ENCODE measurements at places on chromosomes 16 and 17.

GRCh38 chr16:65016754-65017153 is 105.1 kb downstream of the CDH11 start:
- DNase-seq: no peak

GRCh38 chr17:58660621-58661020 is 31.2 kb downstream of the TEX14 start:
- DNase-seq: no peak

DNA sequence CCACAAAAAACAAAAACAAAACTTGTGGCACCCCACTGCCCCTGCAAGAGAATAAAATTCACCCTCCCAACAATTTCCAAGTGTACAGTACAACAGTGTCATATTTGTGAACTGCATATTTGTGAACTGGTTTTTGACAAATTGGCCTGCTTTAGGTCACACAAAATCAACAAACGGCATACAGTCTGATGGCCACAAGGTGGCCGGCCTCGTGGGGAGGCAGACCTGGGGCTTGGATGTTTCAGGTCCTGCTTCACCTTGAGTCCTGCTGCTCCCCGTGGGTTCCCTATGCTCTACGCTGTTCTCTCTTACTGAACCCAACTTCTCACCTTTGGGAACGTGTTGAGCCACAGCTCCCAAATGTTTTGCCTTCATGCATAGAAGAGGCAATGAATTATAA is 102.2 kb downstream of the CDK5R1 start:
- no peak for DNase-seq

DNA sequence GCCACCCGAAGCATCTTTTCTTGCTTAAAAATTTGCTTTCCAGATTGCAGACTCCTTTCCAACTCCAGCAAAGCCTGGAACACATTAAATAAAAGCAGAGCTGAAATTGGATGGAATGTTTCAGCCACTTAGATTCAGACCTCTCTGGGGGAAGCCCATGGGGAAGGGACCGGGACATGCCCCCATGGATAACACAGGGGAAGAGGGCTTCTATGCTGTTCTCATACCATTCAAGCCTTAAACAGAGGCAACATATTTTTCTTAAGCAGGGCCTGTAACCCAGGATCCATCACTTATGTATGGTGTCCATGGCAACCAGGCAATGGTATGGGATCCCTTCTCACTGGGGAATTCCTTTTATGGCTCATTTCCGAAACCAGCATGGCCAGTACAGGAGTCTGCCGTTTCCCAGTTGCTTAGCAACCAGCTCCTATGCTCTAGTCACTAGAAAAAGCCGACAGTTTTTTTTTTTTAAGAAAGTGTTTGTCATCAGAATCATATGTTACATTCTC is 62.0 kb upstream of the MARCHF10 start:
- no peak for DNase-seq

GRCh38 chr17:78879635-78880186 is 23.3 kb downstream of the CEP295NL start:
- DNase-seq: no peak

Measured in activated CD4-positive, CD25-positive, alpha-beta regulatory T cell treated with anti-CD3 and anti-CD28 coated beads, Interleukin-2, amount 50 U/mL, for 16 hours (primary cell).